HT1080 (cell line): ENCODE measurements at places on chromosomes 11 and 22. TPM values are rescaled to one million over a fixed set of nuclear protein-coding genes. Genes with fewer than 3 reads are reported as not detected.
A peak's percentile ranks its signal among the peaks of the same experiment; 100 is the strongest.

GRCh38 chr11:35141071-35141470, 2.1 kb downstream of the CD44 start:
- DNase-seq, result no peak

DNA sequence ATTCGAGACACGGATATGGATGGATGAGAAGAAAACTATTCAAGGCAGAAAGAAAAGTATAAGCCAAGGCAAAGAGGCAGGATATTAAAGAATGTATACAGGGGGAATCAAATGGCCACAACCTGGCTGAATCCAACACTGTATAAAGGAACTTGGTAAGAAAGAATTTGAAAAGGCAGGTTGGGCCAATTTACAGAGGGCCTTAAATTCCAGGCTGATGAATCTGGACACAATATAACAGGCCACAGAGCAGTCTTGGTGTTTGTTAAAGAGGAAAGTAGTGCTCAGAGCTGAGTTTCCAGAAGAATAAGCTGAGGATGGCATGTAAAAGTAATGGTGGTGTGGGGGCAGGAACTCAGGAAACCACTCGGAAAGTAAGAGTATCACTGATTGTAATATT, 72.3 kb upstream of the POU2AF2 start:
- no peak for DNase-seq

Gene PNPLA3
- 1.7 and 4.3 TPM in 2 replicates for total RNA-seq

DNA sequence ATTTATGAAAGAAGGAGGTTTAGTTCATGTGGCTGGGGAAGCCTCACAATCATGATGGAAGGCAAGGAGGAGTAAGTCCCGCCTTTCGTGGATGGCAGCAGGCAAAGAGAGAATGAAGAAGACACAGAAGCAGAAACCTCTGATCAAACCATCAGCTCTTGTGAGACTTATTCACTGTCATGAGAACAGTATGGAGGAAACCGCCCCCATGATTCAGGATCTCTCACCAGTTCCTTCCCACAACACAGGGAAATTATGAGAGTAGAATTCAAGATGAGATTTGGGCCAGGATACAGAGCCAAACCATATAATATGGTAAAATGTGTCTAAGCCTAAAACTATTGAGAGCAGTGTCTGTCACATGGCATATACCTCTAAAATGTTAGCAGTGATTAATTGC, 503.8 kb upstream of the CCDC179 start:
- no peak for DNase-seq

DNA sequence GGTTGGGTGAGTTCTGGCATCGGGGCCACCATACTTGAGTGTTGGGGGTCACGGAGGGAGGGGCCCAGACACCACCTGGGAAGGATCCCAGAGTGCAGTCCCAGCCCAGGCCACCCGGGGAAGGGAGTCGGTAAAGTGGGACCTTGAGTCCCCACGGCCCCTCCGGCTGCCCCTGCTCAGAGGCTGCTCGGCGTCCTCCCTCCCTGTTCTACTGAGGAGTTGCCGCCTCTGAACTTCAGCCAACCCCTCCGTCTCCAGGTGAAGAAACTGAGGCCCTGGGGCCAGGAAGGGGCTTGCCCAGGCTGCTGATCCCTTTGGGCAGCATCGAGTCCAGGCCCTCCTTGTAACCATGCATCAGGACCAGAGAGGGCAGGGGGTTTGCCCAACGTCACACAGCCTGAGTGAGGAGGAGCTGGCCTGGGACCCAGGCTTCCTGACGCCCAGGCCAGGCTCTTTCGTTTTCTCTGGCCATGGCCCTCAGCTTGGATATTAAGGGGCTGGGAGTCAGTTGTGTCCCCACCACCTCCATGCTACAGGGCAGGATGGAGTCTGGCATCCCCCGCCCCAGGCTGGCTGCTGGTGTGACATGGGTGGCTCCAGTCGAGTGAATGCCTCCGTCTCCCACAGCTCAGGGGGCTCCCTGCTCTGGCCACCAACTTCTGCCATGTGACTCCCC, 1.3 kb downstream of the PARVG start:
- DNase-seq, result no peak

Gene HBB
- total RNA-seq, result not detected in 2 replicates

DNA sequence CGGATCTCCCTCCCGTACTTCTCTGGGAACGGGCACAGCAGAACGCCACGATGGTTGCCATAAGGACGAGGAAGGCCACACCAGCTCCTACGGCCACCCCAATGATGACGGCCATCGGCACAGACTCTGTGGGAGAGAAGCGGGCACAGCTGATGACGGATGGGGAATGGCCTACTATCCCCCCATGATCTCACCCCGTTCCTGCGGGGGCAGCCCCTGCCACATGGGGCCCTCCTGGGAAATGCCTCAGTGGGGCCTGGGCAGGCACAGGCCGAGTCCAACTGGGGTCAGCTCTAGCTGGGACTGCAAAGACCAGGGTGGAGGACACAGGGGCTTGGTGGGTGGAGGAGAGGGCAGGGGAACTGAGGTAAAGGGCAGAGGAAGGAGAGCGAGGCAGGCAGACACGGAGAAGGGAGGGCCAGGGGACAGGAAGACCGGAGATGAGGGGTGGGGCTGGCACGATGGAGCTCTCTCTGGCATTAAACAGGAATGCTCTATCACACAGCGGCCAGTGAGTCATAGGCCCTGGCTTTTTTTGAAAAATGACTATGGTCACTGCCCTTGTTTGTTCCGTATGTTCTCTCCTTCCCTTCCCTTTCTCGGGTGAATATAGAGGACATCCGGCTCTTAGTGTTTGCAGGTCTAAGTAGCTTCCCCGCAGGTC, 76.0 kb downstream of the ST3GAL4 start:
- DNase-seq, result peak; percentile 91
